GM23248 (cell line): ENCODE measurements at places on chromosomes 3 and 15.
A peak's percentile ranks its signal among the peaks of the same experiment; 100 is the strongest.

- peak; percentile 63 for DNase-seq
Measured at GRCh38 chr15:33022629-33023028, 171.9 kb downstream of the FMN1 start.

DNA sequence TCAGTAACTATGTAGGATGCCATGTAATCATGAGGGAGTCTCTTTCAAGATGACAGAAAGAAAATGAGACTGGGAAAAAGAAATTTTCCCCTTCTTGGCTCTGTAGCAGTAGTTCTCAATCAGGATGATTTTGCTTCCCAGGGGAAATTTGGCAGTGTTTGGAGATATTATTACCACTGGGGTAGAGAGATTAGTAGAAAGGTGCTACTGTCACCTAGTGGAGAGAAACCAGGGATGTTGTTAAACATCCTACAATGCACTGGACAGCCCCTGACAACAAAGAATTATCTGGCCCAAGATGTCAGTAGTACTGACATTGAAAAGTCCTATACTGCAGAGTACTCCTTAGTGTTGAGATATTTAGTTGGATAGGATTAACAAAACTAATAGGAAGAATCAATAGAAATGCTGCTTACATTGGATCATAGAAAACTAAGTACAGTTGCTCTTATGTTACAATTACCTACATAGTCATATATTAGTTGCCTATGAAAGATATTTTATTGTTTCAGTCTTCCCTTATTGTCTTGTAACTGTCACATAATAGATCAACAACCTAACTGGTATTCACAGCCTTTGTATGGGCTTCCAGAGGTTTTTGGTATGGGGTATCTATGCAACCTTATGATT is 433.3 kb downstream of the RAP2B start:
- peak; percentile 66 for DNase-seq

GRCh38 chr3:50171540-50172301 is 16.6 kb downstream of the SEMA3F start:
- DNase-seq: no peak

GRCh38 chr3:134038071-134038491 is 8.4 kb upstream of the SLCO2A1 start:
- DNase-seq: no peak

- no peak for DNase-seq
Measured at GRCh38 chr3:122515870-122516269, 1.1 kb upstream of the KPNA1 start.

DNA sequence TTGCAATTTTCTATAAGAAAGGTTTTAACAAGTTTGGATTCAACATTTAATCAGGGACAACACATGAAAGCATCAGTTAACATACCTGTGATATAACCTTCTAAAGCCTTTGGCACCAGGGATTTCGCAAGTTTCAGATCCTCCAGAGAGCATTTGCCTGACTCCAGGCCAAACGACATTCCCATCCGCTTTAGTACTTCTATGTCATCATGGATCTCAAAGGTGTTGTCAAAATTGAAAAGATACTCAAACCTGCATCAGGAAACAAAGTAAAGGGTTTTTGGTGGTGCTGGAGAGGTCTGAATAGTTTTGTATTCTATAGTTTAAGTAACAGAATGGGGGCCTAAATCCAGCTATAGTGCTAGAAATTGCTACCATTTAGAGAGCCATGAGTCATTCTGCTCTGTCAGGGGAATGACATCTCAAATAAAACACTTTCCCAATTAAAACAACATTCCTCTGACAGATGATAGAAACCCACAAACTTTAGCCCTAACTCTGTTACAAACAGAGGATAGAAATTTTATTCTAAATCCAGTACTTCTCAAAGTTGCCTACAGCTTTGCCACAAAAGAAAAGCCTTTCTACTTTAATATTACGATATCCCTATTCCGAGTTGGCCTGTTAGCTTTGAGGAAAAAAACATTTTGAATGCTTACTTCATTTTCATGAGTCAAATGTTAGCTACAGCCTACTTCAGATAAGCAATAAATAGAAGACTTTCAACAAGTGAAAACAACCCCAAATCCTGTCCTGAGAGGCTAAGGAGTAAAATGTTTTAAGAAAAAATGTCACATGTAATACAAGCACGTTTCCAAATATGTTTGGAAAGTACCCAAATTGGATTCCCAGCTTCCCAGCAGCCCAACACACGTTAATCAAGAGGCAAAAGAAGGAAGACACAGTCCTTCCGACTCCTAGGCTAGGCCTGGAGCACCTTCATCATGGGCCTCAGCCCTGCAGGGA is 83.4 kb downstream of the ATP1B3 start:
- DNase-seq: peak; percentile 84

DNA sequence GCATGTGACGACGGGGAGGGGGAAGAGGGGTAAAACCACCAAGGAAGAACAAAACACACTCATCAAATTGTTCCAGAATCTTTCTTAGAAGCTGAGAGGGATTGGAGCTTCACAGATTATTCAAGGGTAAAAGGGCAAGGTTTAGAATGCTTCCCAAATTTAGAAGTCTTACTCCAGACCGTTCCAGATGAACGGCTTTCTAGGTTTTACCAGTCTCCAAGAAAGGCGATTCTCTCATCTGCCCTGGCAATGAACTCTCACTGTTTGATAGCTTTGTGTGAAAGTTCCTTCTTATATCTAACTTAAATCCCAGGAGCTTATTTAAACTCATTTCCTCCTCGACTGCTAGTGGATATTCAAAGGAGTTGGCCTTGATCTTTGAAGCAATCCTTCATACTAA is 124.3 kb upstream of the PRICKLE2 start:
- no peak for DNase-seq

GRCh38 chr15:50190166-50190570 is 8.2 kb downstream of the SLC27A2 start:
- no peak for DNase-seq

- DNase-seq: peak; percentile 98
Measured at GRCh38 chr15:73686781-73687256, 2.6 kb downstream of the CD276 start.

- DNase-seq: peak; percentile 21
Measured at GRCh38 chr3:30962084-30962483, 67.6 kb upstream of the GADL1 start.

GRCh38 chr15:57152133-57152532 is 224.2 kb upstream of the CGNL1 start:
- DNase-seq: no peak

- no peak for DNase-seq
Measured at GRCh38 chr15:89203705-89204273, 17.6 kb downstream of the RLBP1 start.

- DNase-seq: peak; percentile 73
Measured at GRCh38 chr3:72830452-72831223, 17.6 kb downstream of the SHQ1 start.

DNA sequence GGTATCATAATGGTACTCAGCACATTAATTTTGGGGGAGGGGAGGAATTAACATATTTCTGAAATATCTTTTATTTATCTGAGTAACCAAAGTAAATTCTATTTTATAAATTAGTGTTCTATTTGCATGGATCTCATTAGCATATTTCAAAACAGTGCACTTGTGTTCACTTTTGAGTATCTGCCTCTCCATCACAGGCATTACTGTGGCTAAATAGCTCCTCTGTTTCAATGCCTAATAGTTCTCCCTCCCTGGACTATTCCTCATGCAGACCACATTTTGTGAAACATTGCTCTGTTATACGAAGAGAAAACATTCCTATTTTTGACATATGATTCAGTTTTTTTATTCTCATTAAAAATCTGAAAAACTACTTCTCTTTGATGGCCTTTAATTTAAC is 1127.8 kb downstream of the TUSC7 start:
- DNase-seq: no peak

- no peak for DNase-seq
Measured at GRCh38 chr15:80554560-80554959, 140.6 kb upstream of the ABHD17C start.

- no peak for DNase-seq
Measured at GRCh38 chr3:24368605-24369004, 126.0 kb downstream of the THRB start.

DNA sequence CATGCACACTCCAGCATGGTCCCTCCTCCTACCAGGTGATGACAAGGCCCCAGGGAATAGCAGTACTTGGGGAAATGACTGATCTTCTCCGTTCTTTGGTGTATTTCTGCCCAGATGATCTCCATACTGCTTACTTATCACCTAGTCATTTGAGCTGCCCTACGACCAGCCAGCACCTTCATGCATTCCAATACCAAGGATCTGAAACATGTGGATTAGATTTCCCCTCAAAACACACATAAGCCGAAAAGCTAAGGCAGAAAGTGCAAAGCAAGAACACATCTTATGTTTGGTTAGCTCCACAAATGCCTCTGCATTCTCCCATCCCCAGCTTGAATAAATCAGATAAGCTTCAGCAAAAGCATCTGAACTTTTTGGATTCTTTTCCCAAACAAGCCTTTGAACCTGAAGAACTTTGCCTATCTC is 64.8 kb upstream of the BCL6 start:
- no peak for DNase-seq

GRCh38 chr15:80060356-80061006 is 1.0 kb downstream of the ZFAND6 start:
- DNase-seq: peak; percentile 87

GRCh38 chr3:17642474-17642873 is 100.0 kb downstream of the TBC1D5 start:
- no peak for DNase-seq

GRCh38 chr15:99429681-99430081 is 136.1 kb upstream of the MEF2A start:
- DNase-seq: no peak

DNA sequence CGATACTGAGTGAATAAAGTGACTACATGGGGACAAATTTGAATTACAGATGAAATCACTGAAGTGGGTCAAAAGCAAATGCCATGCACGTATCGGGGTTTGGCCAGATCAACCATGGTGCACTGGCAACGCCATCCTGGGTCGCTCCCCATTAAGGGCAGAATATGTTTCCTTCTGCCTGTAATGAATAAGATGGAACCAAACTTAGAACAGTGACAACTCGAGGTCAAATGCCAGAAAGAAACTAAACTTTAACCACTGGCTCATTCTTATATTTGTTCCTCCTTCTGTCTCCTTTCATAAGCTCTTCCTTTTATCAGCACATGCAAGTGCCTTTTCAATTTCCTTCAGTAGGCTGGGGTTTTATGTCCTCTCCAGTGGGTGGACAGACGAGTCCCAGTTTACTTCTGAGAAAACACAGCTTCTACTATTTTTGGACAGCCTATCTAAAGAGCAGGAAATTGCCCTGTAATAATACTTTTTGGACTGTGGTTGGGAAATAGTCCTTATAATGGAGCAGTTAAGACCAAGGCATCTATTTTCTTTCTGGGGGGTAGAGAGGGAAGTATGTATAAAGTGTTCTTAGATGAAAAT is 61.4 kb downstream of the WHAMM start:
- no peak for DNase-seq

- no peak for DNase-seq
Measured at GRCh38 chr3:33047842-33048834, 48.8 kb downstream of the GLB1 start.

DNA sequence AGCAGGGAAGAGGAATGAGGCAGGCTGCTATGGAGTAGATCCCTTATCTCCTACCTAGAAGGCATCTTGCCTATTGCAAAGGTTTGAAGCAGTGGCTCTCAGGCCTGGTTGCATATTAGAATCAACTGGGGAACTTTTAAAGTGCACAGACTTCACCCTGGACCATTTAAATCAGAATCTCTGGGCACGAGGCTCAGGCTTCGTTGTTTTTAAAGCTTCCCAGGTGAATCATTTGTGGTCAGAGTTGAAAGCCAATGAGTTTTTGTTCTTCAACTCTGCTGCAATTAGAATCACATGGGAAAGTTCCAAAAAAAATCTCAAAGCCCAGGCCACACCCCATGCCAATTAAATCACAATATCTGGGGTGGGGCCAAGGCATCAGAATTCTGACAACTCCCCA is 773.1 kb downstream of the AGBL1 start:
- DNase-seq: no peak

- DNase-seq: no peak
Measured at GRCh38 chr3:62824965-62825592, 50.1 kb downstream of the CADPS start.

DNA sequence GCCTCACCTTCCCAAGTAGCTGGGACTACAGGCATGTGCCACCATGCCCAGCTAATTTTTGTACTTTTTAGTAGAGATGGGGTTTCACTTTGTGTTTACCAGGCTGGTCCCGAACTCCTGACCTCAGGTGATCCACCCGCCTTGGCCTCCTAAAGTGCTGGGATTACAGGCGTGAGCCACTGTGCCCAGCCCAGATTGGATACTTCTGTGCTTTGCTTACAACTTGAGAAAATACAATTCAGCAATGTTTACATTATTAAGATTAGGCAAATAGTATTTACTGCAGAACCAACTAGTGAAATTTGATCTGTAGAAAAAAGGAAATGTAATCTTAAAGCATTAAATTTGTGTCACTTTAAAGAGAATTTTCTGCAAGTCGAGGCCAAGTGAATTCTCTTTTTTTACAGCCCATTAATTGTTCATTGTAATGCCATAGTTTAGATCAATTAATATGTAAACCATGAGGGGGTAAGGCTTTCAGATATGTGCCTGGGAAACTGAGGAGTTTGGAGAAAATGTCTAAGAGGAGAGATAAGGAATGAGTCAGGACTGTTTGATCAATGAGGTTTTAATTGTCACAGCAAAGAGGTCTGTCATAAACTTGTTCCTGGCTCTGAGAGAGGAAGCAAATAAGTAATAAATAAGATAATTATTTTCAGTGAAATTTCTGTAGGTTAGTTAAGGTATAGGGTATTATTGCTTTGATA is 15.3 kb downstream of the PYDC2 start:
- DNase-seq: no peak

DNA sequence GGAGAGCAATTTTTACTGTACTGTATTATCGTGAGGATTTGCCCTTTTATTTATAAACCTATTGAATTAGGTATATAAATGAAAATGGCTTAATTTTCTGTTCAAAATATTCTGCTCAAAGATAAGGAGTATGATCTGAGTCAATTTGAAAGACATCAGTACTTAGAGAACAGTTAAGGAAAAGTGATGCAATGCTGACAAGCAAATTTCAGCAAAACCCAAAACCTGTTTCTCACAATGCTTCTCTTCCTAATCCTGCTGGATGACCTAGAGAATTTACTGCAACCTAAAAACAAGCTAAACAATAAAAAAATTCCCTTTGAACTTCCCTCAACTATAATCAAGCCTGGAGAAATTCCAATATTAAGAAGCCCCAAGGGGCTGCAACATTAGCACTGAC is 82.7 kb downstream of the RFX7 start:
- DNase-seq: no peak

GRCh38 chr3:150495149-150495548 is 51.1 kb downstream of the SERP1 start:
- DNase-seq: no peak

GRCh38 chr3:134334901-134335280 is 39.4 kb downstream of the AMOTL2 start:
- no peak for DNase-seq

DNA sequence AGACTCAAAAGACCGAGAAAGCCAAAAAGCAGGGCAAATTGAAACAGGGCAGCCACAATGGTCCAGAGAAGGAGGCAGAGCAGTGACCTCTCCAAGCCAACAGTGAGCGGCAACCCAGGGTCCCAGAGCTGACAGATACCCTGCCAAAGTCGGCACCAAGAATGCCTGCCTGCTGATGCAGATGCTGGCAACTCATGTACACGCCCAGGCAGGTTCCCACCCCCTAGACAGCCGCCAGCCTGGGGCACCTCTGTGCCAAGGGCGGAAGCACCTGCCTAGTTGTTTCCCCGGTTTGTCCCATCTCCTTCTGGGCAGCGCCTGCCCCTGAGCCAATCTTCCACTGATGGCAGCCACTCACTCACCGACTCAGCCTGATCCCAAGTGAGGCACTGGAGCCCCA is 22.1 kb downstream of the KLHL25 start:
- no peak for DNase-seq
